ENCODE measurements at places on chromosomes 12 and 14. TPM values are rescaled to one million over a fixed set of nuclear protein-coding genes. Genes with fewer than 3 reads are reported as not detected.

ABCC9 gene
- 0.05 TPM for total RNA-seq

GLIPR1L2 gene
- not detected for total RNA-seq

RTL1 gene
- total RNA-seq: not detected

DNA sequence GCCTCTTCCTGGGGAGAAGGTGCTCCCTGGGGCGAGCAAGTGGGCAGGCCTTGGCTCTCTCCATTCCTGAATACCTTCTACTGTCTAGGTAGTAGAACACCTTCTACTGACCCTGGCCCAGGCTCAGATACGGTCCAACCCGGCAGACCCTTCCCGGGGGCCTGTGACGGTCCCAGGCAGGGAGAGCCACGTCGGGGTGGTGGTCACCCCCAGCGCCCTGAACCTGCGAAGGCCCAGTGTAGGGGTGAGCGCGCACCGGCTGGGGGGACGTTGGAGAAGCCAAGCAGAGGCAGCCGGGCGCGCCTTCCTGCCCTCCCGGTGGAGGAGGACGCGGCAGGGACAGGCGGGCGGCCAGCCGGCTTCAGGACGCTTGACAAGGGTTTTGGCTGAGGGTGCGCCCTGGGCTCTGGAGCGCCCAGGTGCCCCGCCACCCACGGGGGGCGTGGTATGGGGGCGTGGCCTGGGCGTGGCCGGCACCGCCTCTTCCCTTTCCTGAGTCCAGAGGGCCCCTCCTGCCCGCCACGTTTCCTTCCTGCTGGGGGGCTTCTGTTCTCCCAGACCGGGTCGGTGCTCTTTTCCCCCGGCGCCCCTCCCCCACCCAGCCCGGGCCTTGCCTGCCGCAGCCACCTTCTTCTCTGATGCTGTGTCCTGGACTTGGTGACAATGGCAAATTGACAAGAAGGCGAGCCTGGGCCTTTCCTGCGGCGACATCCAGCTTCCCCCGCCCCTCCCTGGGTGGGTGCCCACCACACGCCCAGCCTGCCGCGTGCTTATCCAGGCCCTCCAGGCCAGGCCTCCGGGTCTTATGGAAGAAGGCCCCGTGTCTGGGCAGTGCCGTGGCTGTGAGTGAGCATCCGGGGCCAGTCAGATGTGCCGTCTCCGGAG is 24.5 kb upstream of the PPP1R13B start:
- H3K27me3 ChIP-seq: no peaks in the 10 kb centered on the region
- H3K4me3 ChIP-seq: peak overlapping the region; percentile 76
- peaks cover 10% of the 10 kb centered on the region for H3K4me1 ChIP-seq
- peak; percentile 12 for DNase-seq

NANOG gene
- 0.51 TPM for total RNA-seq

DNA sequence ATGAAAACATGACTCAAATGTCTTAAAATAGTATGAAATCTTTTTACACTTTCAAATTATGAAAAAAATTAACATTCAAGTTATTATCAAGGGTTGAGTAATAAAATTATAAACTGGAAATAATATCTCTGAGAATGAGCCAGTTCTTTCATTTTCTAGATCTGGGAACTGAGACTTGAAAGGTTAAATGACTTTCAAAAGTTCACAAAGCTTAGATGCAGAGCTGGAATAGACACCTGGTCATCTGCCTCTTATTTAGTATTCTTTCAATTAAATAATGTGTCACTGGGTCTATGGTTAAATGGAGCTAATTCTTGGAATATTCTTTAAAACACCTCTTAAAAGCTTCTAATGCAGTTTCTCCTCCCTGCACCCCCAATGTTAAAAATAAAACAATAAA is 86.6 kb downstream of the CDK17 start:
- H3K4me1 ChIP-seq: peaks cover 18% of the 10 kb centered on the region
- no peaks in the 10 kb centered on the region for H3K27me3 ChIP-seq
- H3K27ac ChIP-seq: no peak overlapping the region
- no peak for DNase-seq
- peaks cover 4% of the 10 kb centered on the region for H3K36me3 ChIP-seq

HVCN1 gene
- total RNA-seq: 87.1 TPM

- H3K36me3 ChIP-seq: no peaks in the 10 kb centered on the region
- no peaks in the 10 kb centered on the region for H3K27me3 ChIP-seq
- H3K27ac ChIP-seq: no peak overlapping the region
- no peak overlapping the region for H3K4me3 ChIP-seq
- no peaks in the 10 kb centered on the region for H3K4me1 ChIP-seq
- no peak for DNase-seq
These were observed 182.2 kb downstream of the NOVA1 start for GRCh38 chr14:26415618-26416123.

DNA sequence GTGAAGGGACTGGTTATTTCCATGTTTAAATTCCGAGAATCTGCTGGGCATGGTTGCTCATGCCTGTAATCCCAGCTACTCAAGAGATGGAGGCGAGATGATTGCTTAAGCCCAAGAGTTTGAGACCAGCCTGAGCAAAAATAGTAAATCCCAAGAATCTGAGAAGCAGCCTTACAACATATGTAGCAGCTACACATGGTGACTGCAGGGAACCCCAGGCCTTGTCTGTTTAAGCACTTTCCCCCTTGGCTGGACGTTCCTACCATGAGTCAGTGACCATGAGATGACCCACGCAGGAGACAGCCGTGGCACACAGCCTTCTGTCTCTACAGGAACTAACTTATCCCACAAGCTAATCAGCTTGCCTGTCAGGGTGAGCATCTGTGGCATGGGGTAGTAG is 5.5 kb upstream of the SLC24A4 start:
- no peaks in the 10 kb centered on the region for H3K36me3 ChIP-seq
- no peak for DNase-seq
- H3K4me1 ChIP-seq: peaks cover 4% of the 10 kb centered on the region
- peaks cover 3% of the 10 kb centered on the region for H3K27me3 ChIP-seq
- H3K27ac ChIP-seq: no peak overlapping the region

Data from GM12878 (cell line).